ENCODE measurements at places on chromosomes 7 and 10. TPM values are rescaled to one million over a fixed set of nuclear protein-coding genes. Genes with fewer than 3 reads are reported as not detected.

- DNase-seq, result no peak
- no peaks in the 10 kb centered on the region for H3K4me1 ChIP-seq
- no peaks in the 10 kb centered on the region for H3K36me3 ChIP-seq
- H3K27ac ChIP-seq, result no peak overlapping the region
- no peak overlapping the region for H3K4me3 ChIP-seq
Measured at GRCh38 chr10:95196046-95196445, 2.0 kb downstream of the ACSM6 start.

DNA sequence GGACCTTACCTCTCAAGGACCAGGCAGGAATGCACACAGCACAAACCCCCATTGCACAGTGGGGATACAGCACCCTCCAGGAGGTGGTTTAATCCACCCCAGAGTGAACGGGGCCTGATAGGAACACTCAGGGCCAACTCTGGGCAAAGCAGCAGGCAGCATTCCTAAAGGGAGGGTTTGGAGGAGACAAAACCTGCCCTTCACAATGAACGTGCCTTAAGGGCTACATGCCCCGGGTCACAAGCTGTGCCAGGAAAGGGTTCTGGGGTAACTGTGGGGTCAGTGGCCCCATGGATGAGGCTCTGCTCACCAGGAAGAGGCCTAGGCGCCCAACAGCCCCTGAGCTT, 1.1 kb downstream of the GPRIN2 start:
- H3K27ac ChIP-seq, result no peak overlapping the region
- H3K36me3 ChIP-seq, result no peaks in the 10 kb centered on the region
- peaks cover 16% of the 10 kb centered on the region for H3K4me1 ChIP-seq
- H3K4me3 ChIP-seq, result no peak overlapping the region
- DNase-seq, result no peak
- peaks cover 4% of the 10 kb centered on the region for H3K27me3 ChIP-seq

DNA sequence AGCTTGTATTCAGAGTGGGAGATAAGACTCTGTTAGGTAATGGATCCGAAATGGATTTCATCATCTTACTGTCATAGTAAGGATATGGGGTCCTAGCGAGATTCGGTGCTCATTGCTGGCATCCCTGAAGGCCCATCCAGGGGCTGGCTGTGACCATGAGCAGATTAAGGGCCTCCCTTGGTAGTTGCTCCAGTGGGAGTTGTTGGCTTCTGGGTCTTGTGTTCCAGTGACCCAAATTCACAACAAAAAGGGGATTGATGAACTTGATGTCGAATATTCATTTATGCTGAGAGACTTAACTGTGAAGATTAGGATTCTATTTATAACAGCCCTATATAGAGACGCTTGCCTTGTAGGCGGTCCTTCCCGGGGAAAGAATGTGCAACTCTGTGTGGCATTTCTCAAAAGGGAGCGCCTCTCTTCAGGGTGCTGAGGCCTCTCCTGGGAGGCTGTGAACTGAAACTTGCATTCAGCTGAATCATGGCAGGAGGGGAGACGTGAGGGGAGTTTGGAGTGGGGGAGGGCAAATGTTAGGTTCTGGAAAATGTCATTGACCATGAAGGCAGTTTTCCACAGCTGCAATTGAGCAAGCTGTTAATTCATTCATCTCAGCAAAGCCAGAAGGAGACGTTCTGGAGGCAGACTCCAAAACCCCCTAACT, 233.1 kb upstream of the FZD8 start:
- no peak overlapping the region for H3K27ac ChIP-seq
- no peaks in the 10 kb centered on the region for H3K27me3 ChIP-seq
- H3K36me3 ChIP-seq, result no peaks in the 10 kb centered on the region
- no peak for DNase-seq

Gene SCIN
- total RNA-seq, result 0.74 TPM

Gene CRYGN
- not detected for total RNA-seq
